ENCODE measurements at places on chromosomes 12 and 14. TPM values are rescaled to one million over a fixed set of nuclear protein-coding genes. Genes with fewer than 3 reads are reported as not detected.

GRCh38 chr14:29822430-29822709 lies 105.3 kb downstream of the PRKD1 start:
- DNase-seq = no peak
- no peaks in the 10 kb centered on the region for H3K27me3 ChIP-seq
- H3K4me3 ChIP-seq = no peak overlapping the region
- H3K27ac ChIP-seq = no peak overlapping the region
- H3K36me3 ChIP-seq = no peaks in the 10 kb centered on the region

GRCh38 chr14:39488600-39488999 lies 56.4 kb upstream of the FBXO33 start:
- no peak for DNase-seq
- no peaks in the 10 kb centered on the region for H3K36me3 ChIP-seq
- no peak overlapping the region for H3K27ac ChIP-seq
- H3K4me1 ChIP-seq = no peaks in the 10 kb centered on the region
- H3K4me3 ChIP-seq = no peak overlapping the region

GRCh38 chr12:1369938-1370500 lies 224.4 kb downstream of the FBXL14 start:
- H3K36me3 ChIP-seq = peaks cover 4% of the 10 kb centered on the region
- H3K4me3 ChIP-seq = no peak overlapping the region
- H3K27ac ChIP-seq = no peak overlapping the region
- DNase-seq = no peak

DBX2 gene
- not detected for total RNA-seq

DNA sequence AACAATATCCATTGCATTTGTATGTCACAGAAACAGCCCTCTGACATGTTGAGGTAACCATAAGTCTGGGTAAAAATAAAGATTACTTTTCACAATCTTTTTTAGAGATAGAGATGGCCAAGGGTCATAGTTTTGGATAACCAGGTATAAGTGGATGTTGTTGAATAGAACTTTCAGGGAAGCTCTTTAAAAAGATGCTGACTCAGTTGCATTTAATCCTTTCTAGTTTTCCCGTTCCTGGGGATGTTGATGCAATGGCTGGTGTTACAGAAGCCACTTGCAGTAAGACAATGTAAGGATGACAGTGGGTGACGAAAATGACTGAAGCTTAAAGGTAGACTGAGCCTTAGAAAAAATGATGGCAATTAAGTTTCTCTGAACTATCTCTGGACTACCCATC lies 1473.7 kb downstream of the AACS start:
- DNase-seq = no peak
- H3K27me3 ChIP-seq = no peaks in the 10 kb centered on the region
- no peak overlapping the region for H3K27ac ChIP-seq
- H3K4me1 ChIP-seq = no peaks in the 10 kb centered on the region

EGLN3 gene
- 2.6 TPM for total RNA-seq

GRCh38 chr12:69324797-69325466 lies 23.2 kb upstream of the LYZ start:
- DNase-seq = no peak
- peaks cover 27% of the 10 kb centered on the region for H3K4me1 ChIP-seq
- peaks cover 5% of the 10 kb centered on the region for H3K36me3 ChIP-seq
- no peak overlapping the region for H3K27ac ChIP-seq
- peaks cover 10% of the 10 kb centered on the region for H3K27me3 ChIP-seq

GRCh38 chr14:77175843-77176242 lies 5.8 kb upstream of the TMEM63C start:
- H3K27me3 ChIP-seq = peaks cover 42% of the 10 kb centered on the region
- H3K27ac ChIP-seq = no peak overlapping the region
- H3K36me3 ChIP-seq = peaks cover under 1% of the 10 kb centered on the region

DNA sequence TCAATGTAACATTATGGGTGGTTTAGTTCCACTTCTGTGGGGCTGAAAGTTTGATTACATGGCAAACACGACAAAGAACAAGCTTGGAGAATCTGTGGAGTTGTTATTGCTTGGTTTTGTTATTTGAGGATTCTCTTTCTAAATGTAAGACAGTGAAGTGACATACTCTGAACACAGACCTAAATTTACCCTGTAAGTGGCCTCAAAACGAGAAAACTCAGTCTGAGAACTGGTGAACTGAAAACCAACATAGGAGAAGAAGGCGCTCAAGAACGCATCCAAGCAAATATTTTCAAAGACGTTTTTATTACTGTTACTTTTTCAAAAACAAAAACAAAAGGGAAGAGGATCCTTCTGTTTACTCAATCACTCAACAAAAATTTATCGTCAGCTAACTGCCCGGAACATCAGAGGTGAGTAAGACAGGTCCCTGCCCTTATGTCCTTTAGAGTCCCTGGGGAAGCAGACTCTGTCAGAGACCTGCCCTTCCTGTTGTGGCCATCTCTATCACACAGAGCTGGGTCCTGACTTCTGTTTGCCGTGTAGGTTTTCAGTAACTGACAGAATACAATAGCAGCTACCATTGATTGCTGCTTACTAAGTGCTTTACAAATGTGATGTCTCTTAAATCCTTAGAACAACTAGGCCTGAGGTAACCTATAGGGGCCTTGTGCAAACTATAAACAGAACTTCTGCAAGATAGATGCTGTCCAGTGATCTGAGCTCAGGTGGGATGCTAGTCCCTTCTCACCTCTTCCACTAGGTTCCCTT lies 79.3 kb upstream of the C12orf71 start:
- no peak for DNase-seq
- no peaks in the 10 kb centered on the region for H3K36me3 ChIP-seq
- no peak overlapping the region for H3K27ac ChIP-seq

REM2 gene
- total RNA-seq = 4.7 TPM

MYF5 gene
- not detected for total RNA-seq

NEUROD4 gene
- not detected for total RNA-seq

GRCh38 chr14:67395876-67396189 lies 16.1 kb downstream of the PLEK2 start:
- peak overlapping the region; percentile 27 for H3K27ac ChIP-seq
- H3K36me3 ChIP-seq = no peaks in the 10 kb centered on the region
- H3K27me3 ChIP-seq = no peaks in the 10 kb centered on the region
- no peak overlapping the region for H3K4me3 ChIP-seq
- H3K4me1 ChIP-seq = no peaks in the 10 kb centered on the region
- DNase-seq = no peak

DNA sequence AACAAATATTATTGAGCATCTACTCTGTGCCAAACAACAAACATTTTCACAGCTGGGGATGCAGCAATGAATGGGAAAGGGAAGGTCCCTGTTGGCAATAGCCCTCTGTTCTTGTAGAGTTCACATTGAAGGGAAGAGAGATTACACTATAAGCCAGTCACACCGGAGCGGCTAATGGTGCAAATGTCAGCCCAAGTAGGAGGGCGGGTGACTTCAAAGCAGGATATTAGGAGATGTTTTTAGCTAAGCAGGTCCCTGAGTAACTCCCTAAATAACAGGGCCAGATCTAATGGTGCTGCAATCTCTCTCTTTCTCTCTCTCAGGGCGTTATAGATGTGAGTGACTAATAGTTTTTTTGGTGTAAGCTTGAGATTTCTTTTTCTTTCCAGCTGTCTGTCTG lies 30.7 kb downstream of the FLVCR2 start:
- H3K36me3 ChIP-seq = peaks cover 6% of the 10 kb centered on the region
- H3K4me1 ChIP-seq = peaks cover 5% of the 10 kb centered on the region
- H3K27ac ChIP-seq = no peak overlapping the region
- H3K4me3 ChIP-seq = no peak overlapping the region
- no peak for DNase-seq

ZNF385A gene
- total RNA-seq = 1.3 TPM

BEGAIN gene
- total RNA-seq = 2.6 TPM

GRCh38 chr12:96249196-96250118 lies 55.3 kb downstream of the ELK3 start:
- H3K4me3 ChIP-seq = no peak overlapping the region
- peaks cover 48% of the 10 kb centered on the region for H3K4me1 ChIP-seq
- DNase-seq = no peak
- H3K27ac ChIP-seq = peak overlapping the region; percentile 93

GRCh38 chr12:68170726-68171125 lies 11.2 kb upstream of the IFNG start:
- peaks cover 23% of the 10 kb centered on the region for H3K4me1 ChIP-seq
- no peak overlapping the region for H3K4me3 ChIP-seq
- no peaks in the 10 kb centered on the region for H3K27me3 ChIP-seq
- DNase-seq = no peak
- no peak overlapping the region for H3K27ac ChIP-seq
- H3K36me3 ChIP-seq = no peaks in the 10 kb centered on the region

GRCh38 chr14:105163040-105163742 lies 5.4 kb downstream of the JAG2 start:
- H3K36me3 ChIP-seq = no peaks in the 10 kb centered on the region
- no peak for DNase-seq
- no peaks in the 10 kb centered on the region for H3K4me1 ChIP-seq

DNA sequence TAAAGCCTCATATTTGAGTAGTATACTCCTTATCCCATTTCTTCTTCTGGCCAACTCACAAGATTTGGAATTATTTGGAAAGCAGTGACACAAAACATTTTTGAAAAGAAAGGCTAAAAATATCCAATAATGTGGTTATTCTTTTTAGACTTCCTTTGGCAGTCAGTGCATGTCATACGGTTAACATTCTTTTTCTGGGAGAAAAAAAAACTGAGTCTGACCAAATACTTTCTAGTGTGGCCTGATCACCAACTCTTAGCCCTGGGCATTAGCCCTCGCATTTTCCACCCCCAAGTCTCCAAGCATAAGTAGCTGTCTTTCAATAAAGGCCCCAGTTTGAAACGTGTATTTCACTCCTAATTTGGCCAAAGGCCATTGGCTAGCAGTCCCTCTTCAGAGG lies 5.9 kb downstream of the RASSF3 start:
- no peak for DNase-seq
- H3K36me3 ChIP-seq = peaks cover 10% of the 10 kb centered on the region
- no peaks in the 10 kb centered on the region for H3K27me3 ChIP-seq
- no peak overlapping the region for H3K4me3 ChIP-seq
- H3K27ac ChIP-seq = peak overlapping the region; percentile 91

- H3K27ac ChIP-seq = no peak overlapping the region
- no peak for DNase-seq
- no peak overlapping the region for H3K4me3 ChIP-seq
- no peaks in the 10 kb centered on the region for H3K27me3 ChIP-seq
- H3K4me1 ChIP-seq = peaks cover 66% of the 10 kb centered on the region
Observed at GRCh38 chr14:61462566-61463193, 141.3 kb downstream of the PRKCH start.

CLEC2D gene
- total RNA-seq = 269 TPM

DNA sequence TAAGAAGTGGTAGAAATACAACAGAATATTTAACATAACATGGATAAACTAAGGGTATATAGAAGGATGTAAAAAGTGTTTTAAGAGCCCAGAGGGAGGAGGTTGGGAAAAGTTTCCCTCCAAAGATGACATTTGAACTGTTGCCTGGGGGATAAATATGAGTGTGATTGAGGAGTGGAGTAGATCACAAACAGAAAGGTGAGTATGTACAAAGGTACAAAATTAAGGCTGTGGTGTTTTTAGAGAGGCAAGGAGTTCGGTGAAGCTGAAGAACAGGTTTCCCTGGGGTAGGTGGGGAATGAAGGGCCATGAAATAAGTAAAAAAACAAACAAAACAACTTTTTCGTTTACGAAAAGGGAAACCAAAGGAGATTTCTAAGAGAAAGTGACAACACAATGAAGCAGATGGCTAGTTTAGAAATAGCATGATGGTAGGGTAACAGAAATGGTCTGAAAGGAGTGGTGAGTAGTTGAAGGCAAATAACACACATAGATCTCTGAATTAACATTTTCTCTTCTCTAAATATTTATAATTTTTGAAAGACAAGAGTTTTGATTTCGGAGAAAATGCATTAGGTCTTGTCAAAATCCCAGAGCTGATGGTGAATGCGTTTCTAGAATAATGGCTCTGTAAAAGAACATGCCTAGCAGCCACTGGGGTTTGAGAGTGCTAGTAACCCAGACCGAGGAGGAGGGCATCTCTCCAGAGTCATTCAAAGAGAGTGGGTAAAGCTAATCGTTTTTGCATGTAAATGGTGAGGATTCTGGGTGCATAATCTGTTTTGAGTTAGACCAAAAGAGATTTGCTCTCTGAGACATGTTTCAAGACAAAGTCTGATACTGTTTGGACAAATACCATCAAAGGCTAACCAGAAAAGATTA lies 240.4 kb upstream of the DCN start:
- H3K4me1 ChIP-seq = no peaks in the 10 kb centered on the region
- H3K4me3 ChIP-seq = no peak overlapping the region
- H3K27me3 ChIP-seq = no peaks in the 10 kb centered on the region
- H3K27ac ChIP-seq = no peak overlapping the region
- H3K36me3 ChIP-seq = no peaks in the 10 kb centered on the region

FANCM gene
- total RNA-seq = 12.4 TPM

ABCD2 gene
- total RNA-seq = 11.2 TPM

DNA sequence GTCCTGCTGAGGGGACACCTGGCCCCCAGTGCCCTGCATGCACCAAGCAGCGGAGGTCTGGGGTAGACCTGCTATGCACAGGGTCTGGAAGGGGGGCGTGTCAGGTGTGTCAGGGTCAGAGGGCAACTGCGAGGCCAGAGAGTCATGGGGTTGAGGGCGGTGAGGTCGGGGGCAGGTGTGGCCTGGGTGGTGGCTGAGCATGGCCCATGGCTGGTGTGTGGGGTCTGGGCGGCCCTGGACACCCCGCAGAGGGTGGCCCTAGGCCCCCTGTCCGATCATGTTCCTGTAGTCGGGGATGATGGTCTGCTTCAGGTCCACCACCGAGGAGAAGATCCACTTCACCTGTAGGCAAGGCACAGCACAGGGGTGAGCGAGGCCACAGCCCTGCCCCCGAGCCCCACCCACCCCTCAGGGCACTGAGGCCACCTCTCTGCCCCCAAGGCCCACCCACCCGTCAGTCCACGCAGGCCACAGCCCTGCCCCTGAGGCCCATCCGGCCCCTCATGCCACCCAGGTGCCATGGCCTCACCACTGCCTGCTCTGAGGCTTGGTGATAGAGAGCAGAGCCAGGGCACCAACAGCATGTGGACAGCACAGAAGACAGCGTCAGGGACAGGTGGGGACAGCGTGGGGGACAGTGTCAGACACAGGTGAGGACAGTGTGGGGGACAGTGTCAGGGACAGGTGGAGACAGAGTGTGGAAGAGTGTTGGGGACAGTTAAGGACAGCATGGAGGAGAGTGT lies 211.3 kb downstream of the TMEM121 start:
- no peak for DNase-seq
- H3K4me1 ChIP-seq = no peaks in the 10 kb centered on the region
- H3K27ac ChIP-seq = no peak overlapping the region
- no peak overlapping the region for H3K4me3 ChIP-seq
- H3K27me3 ChIP-seq = no peaks in the 10 kb centered on the region

HPD gene
- not detected for total RNA-seq

DNA sequence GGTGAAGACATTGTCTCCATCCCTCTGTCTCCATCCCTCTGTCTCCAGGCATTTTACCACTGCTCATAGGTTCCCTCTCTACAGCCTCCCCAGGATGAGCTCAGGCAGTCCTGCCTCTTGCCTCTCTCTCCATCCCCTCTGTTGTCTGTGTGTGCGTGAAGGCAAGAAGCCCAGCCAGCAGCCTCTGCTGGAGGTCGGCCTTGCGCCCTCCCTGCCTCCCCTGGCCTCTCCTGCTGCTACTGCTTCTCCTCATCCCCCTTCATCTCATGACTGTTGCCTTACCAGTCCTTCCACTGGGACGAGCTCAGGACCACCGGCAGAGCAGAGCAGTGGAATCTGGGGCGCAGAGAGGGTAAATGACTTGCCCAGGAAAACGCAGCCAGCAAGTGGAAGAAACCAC lies 3.2 kb downstream of the KRT80 start:
- no peaks in the 10 kb centered on the region for H3K27me3 ChIP-seq
- no peak for DNase-seq
- H3K27ac ChIP-seq = no peak overlapping the region
- peaks cover 10% of the 10 kb centered on the region for H3K4me1 ChIP-seq
- no peak overlapping the region for H3K4me3 ChIP-seq
- H3K36me3 ChIP-seq = no peaks in the 10 kb centered on the region

Data from activated T-cell treated with anti-CD3 and anti-CD28 coated beads, Interleukin-2, amount 50 U/mL, for 72 hours (primary cell).